Activated CD4-positive, alpha-beta T cell treated with anti-CD3 and anti-CD28 coated beads, Interleukin-2, amount 10 ng/mL, durations not matched to agents 7 days and 5 days (primary cell): ENCODE measurements at places on chromosomes 3 and 15. TPM values are rescaled to one million over a fixed set of nuclear protein-coding genes. Genes with fewer than 3 reads are reported as not detected.

DNA sequence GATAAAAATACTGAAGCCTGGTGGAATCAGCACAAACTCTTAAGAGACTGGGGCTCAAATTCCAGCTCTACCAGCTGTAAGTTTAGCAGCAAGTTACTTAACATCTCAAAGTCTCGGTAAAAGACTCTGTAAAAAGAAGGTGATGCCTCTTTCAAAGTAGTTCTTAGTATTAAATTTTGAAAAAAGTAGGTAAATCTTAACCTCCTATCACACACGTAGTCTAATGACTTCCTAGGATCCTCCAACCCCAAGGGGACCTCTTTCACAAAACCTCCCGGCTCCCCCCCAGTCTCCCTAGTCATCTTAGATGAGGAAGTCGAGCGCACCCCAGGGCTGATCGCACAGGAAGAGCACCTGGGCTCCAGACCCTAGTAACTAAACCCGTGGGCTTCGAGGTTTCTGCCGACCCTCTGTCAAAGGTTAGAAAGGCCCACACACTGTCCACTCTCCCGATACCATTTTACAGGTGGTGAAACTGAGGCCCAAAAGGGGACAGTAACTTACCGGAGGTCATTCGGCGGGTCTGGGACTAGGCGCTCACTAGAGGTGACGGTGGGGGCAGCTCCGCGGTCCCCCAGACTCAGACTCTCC, 427 bp downstream of the MBD4 start:
- peaks cover 68% of the 10 kb centered on the region for H3K4me1 ChIP-seq
- peak overlapping the region; percentile 87 for H3K4me3 ChIP-seq
- H3K27ac ChIP-seq, result peak overlapping the region; percentile 95
- peak; percentile 54 for DNase-seq

- H3K27ac ChIP-seq, result no peak overlapping the region
- no peak for DNase-seq
Measured at GRCh38 chr15:87863152-87863551, 393.4 kb downstream of the NTRK3 start.

ANKRD34C gene
- not detected for total RNA-seq

DNA sequence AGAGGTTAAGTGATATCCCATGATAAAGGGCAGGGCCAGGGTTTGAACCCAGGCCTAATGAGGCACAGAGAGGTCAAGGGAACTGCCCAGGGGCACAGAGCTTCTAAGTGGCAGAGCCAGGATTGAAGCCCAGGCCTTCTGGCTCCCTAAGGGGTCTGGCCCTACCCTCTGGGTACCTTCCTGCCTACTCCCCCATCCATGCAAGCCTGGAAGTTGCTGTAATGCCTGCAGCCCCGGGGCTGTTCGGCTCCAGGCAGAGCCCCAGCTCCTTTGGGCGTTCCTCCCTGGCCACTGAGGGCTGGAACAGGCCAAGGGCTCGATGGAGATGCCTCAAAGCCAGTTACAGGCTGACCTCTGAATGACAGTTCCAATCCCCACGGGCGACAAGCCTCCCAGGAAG, 4.5 kb downstream of the GRIP2 start:
- H3K27me3 ChIP-seq, result peaks cover 5% of the 10 kb centered on the region
- no peaks in the 10 kb centered on the region for H3K4me1 ChIP-seq
- no peaks in the 10 kb centered on the region for H3K36me3 ChIP-seq
- no peak overlapping the region for H3K4me3 ChIP-seq
- no peak for DNase-seq

DNA sequence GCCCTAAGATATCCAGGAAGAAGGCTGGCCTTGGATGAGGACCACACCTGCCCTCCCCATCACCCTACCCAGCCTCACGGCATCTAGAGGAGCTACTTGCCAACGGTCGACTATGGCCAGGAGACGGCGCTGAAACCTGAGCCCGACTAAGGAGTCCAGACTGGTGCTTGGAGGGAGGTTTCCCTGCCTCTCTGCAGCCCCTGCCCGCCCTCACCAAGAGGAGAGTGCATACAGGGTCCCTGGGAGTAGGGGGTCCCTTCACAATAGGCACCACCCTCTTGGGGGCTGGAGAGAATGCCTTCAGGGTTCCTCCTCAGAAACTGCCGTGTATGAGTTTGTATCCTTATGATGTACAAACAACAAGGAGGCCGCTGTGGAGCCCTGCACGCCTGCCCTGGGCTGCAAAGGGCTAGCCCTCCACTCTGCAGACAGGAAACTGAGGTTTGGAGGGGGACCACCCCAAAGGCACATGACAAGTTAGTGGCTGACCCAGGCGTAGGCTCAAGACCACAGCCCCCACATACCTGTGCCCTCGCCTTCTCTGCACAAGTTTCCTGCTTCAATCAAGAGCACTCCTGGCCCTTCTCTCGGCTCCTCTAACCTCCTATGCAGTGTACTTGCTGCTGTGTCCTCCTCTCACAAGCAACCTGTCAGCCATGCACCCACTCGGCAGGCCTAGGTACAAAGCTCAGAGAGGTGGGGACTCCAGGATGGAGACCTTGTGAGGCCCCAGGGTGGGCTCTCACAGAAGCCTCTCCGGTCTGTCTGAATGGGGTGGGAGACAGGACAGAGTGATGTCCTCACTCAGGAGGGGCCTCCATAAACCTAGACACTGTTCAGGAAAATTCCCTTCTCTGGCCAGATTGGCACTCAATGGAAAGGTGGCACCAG, 7.4 kb downstream of the KLF15 start:
- peaks cover 3% of the 10 kb centered on the region for H3K27me3 ChIP-seq
- DNase-seq, result no peak
- no peak overlapping the region for H3K27ac ChIP-seq

GOLGA6D gene
- not detected for total RNA-seq

TMEM207 gene
- not detected for total RNA-seq

DNA sequence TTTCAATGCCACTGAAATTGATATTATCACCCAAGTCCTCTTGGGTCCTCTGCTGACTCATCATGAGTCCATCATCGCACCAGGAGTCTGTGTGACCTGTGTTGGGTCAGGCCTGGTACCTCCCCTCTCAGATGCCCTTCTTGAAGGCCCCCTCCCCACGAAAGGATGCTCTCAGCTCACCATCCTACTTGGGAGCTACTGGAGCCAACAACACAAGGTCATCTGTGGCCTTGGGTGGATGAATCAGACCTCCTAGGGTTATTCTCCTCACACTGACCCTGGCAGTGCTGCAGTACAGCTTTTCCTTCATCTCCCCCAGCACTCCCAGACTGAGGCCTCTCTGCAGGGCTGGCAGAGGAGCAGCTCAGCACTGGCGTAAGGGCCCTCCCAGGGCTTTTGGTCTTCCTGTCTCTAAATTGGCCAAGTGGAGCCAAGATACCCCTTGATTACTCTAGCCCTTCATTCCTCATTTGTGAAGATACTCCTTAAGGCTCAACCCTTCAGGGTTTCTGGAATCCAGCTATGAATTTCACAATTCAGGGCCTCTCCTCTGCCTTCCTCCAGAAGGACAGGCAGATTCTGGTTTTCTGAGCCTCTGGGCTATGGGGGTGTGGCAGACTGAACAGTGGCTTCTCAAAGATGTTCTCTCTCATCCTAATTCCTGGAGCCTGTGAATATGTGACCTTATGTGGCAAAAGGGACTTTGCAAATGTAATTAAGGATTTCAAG, 80.7 kb upstream of the GSK3B start:
- H3K27ac ChIP-seq, result no peak overlapping the region
- no peaks in the 10 kb centered on the region for H3K36me3 ChIP-seq
- H3K4me1 ChIP-seq, result no peaks in the 10 kb centered on the region
- no peak overlapping the region for H3K4me3 ChIP-seq
- no peak for DNase-seq

- H3K4me1 ChIP-seq, result no peaks in the 10 kb centered on the region
- H3K27me3 ChIP-seq, result no peaks in the 10 kb centered on the region
- no peak for DNase-seq
- no peaks in the 10 kb centered on the region for H3K36me3 ChIP-seq
- no peak overlapping the region for H3K27ac ChIP-seq
- H3K4me3 ChIP-seq, result no peak overlapping the region
Measured at GRCh38 chr3:106703524-106703923, 673.7 kb upstream of the CCDC54 start.

GRCh38 chr15:77180270-77180669, 109.4 kb upstream of the TSPAN3 start:
- H3K4me1 ChIP-seq, result peaks cover 54% of the 10 kb centered on the region
- no peaks in the 10 kb centered on the region for H3K27me3 ChIP-seq
- DNase-seq, result no peak

- no peak for DNase-seq
- peaks cover 46% of the 10 kb centered on the region for H3K36me3 ChIP-seq
- H3K4me1 ChIP-seq, result peaks cover 12% of the 10 kb centered on the region
- no peak overlapping the region for H3K27ac ChIP-seq
- no peaks in the 10 kb centered on the region for H3K27me3 ChIP-seq
Measured at GRCh38 chr3:141442446-141442845, 44.4 kb upstream of the RASA2 start.

- no peak for DNase-seq
- peaks cover 37% of the 10 kb centered on the region for H3K27me3 ChIP-seq
- H3K36me3 ChIP-seq, result no peaks in the 10 kb centered on the region
Measured at GRCh38 chr15:101498717-101499480, 9.4 kb upstream of the PCSK6 start.

DNA sequence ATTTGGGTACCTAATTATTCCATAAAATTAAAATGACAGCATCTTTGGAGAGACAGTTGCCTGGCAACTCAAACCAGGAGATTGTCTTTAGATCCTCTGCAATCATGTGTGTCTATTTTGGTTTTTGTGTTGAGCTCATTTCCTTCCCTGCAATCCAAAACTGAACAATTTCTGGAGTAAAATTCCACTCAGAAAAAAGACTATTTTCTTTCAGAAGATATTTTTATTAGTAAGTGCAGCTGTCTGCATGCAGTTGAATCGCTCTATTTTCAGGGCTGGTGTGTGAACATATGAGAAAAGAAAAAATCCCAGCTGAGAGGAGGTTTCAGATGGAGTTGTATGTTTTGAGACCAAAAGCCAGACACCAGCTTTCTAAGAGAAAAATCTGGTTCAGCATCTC, 41.9 kb upstream of the DYNC1LI1 start:
- peaks cover 10% of the 10 kb centered on the region for H3K27me3 ChIP-seq
- no peak for DNase-seq
- no peak overlapping the region for H3K4me3 ChIP-seq
- no peaks in the 10 kb centered on the region for H3K36me3 ChIP-seq
- H3K27ac ChIP-seq, result no peak overlapping the region
- H3K4me1 ChIP-seq, result no peaks in the 10 kb centered on the region

TRANK1 gene
- total RNA-seq, result 93.1 TPM

- no peak for DNase-seq
- H3K4me3 ChIP-seq, result no peak overlapping the region
- no peak overlapping the region for H3K27ac ChIP-seq
- no peaks in the 10 kb centered on the region for H3K4me1 ChIP-seq
Measured at GRCh38 chr3:16101295-16102186, 72.9 kb upstream of the GALNT15 start.

NOX5 gene
- total RNA-seq, result not detected

CLPX gene
- 47.3 TPM for total RNA-seq

- H3K36me3 ChIP-seq, result no peaks in the 10 kb centered on the region
- no peaks in the 10 kb centered on the region for H3K27me3 ChIP-seq
- H3K4me3 ChIP-seq, result no peak overlapping the region
- no peak overlapping the region for H3K27ac ChIP-seq
- no peak for DNase-seq
Measured at GRCh38 chr3:127002195-127003174, 19.6 kb downstream of the PLXNA1 start.

GRCh38 chr3:174016186-174016585, 618.6 kb downstream of the NLGN1 start:
- no peak overlapping the region for H3K4me3 ChIP-seq
- H3K27ac ChIP-seq, result no peak overlapping the region
- H3K4me1 ChIP-seq, result no peaks in the 10 kb centered on the region

ZPLD1 gene
- total RNA-seq, result not detected

- no peak overlapping the region for H3K4me3 ChIP-seq
- no peaks in the 10 kb centered on the region for H3K4me1 ChIP-seq
- no peaks in the 10 kb centered on the region for H3K27me3 ChIP-seq
- H3K27ac ChIP-seq, result no peak overlapping the region
Measured at GRCh38 chr3:146035366-146035765, 125.6 kb downstream of the PLOD2 start.

DNA sequence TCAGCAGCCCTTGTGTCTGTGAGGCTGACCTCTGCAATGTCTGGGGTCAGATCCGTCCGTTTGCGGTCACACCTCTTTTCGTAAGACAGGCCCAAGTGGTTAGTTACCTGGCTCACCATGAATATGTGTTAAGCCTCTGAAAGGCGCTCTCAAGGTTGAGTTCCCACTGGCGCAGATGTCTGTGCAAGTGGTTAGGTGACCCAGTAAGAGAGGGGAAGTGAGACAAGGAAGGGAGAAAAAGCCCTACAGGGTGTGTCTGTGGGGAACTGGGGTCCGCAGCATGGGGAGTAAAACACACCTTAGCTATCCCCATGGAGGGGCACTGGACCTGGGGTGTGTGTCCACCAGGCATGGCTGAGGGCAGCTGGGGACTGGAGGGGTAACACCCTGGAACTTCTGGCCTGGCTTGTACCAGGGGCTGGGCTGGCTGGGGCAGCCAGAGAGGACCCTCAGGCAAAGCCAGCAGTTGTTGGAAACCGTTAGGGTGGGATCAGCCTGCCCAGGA, 391.6 kb upstream of the PROK2 start:
- peaks cover 14% of the 10 kb centered on the region for H3K4me1 ChIP-seq
- peaks cover 7% of the 10 kb centered on the region for H3K27me3 ChIP-seq
- no peak overlapping the region for H3K4me3 ChIP-seq
- H3K36me3 ChIP-seq, result no peaks in the 10 kb centered on the region
- H3K27ac ChIP-seq, result no peak overlapping the region
- no peak for DNase-seq

NR1I2 gene
- total RNA-seq, result 0.10 TPM

PEX11A gene
- total RNA-seq, result 2.8 TPM

- peaks cover 20% of the 10 kb centered on the region for H3K4me1 ChIP-seq
- no peaks in the 10 kb centered on the region for H3K36me3 ChIP-seq
- no peak for DNase-seq
Measured at GRCh38 chr15:101318839-101319238, 23.8 kb upstream of the SNRPA1 start.

- no peak overlapping the region for H3K4me3 ChIP-seq
- no peak for DNase-seq
- no peaks in the 10 kb centered on the region for H3K36me3 ChIP-seq
- no peaks in the 10 kb centered on the region for H3K27me3 ChIP-seq
Measured at GRCh38 chr15:27070841-27071240, 99.9 kb downstream of the GABRG3 start.

DNA sequence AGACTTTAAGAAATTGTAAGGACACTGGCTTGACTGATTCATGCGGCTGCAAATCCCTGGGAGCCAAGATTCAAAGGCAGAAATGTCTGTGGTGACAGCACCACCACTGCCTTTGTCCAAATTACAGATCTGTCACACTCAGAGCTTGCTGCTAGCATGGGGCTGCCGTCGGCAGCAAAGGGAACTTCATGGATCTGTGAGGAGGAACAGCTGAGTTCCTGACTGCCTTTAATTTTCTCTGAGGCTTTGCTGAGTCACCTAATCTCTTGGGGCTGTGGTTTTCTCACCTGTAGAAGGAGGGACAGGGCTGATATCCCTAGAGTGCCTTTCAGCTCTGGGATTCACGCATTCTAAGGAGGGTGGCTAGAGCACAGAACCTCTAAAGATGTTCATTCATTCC, 4.1 kb upstream of the PAK6 start:
- peaks cover 3% of the 10 kb centered on the region for H3K36me3 ChIP-seq
- no peak for DNase-seq
- no peak overlapping the region for H3K27ac ChIP-seq
- H3K4me3 ChIP-seq, result no peak overlapping the region
- H3K27me3 ChIP-seq, result peaks cover 14% of the 10 kb centered on the region

- peaks cover 19% of the 10 kb centered on the region for H3K4me1 ChIP-seq
- H3K27ac ChIP-seq, result no peak overlapping the region
- no peak overlapping the region for H3K4me3 ChIP-seq
- H3K27me3 ChIP-seq, result peaks cover 39% of the 10 kb centered on the region
- H3K36me3 ChIP-seq, result no peaks in the 10 kb centered on the region
- DNase-seq, result no peak
Measured at GRCh38 chr15:59443341-59444072, 5.5 kb downstream of the FAM81A start.
